ENCODE measurements at places on chromosomes 5 and 9.
A peak's percentile ranks its signal among the peaks of the same experiment; 100 is the strongest.

DNA sequence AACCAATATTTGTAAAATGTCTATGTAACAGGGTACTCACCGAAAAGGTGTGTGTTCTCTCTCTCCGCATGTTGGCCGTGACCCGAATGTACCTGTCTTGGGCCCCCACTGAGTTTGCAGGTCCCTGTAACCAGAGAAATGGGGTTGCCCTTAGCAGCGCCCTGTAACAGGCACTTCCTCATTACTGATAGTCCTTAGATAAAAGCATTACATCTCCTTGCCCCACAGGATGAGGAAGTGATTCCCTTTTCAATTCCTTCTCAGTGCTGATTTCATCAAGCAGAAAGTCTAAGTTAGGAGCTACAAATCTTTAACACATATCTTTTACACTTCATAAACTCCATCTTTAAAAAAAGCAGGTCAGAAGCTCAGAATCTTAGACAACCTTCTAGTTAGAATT lies 15.2 kb upstream of the HMHB1 start:
- no peak for DNase-seq

- no peak for DNase-seq
These were observed 15.6 kb downstream of the UBTD2 start for GRCh38 chr5:172267943-172268342.

DNA sequence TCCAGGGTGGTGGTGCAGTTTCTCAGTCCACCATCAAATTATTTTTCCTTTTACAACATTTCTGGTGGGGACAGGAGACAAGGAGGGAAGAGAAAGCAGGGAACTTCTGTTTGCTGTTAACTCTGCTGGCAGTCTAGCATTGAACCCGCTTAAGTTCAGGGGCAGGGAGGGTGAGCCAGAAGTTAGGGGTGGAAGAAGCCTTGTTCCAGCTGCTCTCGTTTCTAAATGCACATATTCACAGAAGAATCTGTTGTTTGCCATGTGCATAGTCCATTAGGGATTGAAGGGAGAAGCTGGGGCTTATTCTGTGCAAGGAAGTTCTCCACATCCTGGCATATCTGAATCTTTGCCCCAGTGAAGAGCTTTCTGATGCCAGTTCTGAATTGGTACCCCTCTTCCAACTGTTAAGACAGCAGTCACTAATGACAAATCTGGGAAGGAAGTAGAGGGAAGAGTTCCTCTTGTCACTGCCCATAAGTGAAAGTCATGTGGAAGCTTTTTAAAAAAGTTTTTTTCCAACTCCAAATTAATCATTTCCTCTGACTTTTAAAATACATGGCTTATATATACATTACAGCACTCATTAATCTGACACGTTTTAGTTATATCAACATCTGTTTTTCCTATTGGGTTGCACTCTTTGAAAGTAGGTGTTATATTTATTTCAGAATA lies 32.6 kb upstream of the ACOT12 start:
- no peak for DNase-seq

DNA sequence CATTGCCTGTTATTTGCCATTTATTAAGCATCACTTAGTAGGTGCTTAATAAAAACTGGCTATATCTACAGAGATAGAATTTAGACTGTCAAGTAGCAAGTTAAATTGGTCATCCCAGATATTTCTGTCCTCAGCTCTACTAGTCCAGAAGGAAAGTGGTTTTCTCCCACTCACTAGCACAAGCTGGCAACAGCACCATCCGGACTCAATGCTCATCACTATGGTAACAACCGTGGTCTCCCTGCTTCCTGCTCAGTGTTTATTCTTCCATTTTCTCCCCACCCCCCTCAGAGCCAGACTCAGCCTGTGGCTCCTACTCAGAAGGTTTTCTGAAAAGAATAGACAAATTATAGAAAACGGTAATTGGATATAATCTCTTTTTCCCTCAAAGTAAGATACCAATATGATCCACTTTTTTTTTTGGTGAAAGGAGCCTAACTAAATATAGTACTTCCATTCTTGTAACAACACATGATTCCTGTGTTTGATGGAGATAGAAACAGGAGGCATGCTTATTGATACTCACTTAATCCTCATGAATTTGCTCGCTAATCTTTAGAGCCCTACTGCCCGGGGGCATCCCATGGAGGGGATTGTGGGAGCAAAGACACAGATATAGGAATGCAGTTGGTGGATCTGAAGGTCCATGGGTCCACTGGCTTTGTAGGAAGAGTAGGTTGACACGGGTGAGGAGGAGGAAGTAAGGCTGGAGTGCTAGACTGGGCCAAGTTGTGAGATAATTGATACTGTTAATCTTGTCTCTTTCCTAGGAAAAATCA lies 191.4 kb downstream of the MAN2A1 start:
- peak; percentile 12 for DNase-seq

DNA sequence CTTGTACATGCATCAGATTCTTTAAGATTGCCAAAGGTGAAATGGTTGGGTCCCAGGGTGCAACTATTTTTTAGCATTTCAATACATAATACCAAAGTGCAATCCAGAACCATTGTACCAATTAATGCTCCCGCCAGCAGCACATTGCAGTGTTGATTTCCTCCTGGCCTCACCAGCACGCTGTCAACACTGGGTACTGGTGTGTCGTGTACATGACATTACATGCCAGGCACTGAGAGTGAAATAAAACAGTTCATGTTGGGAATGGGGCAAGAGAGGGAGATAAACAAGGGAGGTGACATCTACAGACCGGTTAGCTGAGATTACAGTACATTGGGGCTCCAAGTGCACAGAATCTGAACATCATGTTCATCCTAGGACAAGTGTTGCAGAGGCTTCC lies 37.8 kb downstream of the HMGCS1 start:
- DNase-seq: no peak

DNA sequence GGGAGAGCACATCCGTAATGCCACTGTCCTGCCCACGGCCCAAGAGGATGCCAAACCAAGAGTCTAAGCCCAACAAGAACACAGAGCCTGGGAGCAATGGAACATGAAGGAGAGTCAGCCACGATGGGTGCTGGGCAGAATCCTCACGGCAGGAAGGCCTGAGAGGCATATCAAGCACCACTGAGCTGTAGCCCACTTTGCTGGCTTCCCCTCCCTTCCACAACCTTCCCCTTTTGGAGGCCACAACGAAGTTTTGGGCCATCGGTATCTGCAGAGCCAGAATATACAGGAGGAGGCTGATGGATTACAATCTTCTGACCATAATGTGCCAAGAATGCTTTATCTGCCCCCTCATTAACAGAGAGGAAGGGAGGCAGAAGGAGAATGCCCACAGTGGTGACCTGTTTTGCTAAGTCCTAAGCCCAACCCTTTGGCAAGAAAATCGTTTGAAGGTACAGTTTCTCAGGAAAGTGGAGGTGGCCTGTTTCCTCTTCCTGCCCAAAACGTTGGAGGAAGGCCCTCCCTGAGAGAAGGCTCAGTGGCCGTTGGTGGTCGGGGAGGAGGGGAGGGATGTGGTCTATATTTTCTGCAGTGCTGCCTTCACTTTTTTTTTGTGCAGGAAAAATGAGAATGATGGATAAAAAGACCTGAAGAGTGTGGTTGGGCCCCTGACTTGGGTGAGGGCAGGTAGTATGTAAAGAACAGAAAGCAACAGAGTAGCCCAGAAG lies 26.2 kb downstream of the MACROH2A1 start:
- no peak for DNase-seq

GRCh38 chr5:68264024-68264956 lies 48.7 kb downstream of the PIK3R1 start:
- peak; percentile 90 for DNase-seq

DNA sequence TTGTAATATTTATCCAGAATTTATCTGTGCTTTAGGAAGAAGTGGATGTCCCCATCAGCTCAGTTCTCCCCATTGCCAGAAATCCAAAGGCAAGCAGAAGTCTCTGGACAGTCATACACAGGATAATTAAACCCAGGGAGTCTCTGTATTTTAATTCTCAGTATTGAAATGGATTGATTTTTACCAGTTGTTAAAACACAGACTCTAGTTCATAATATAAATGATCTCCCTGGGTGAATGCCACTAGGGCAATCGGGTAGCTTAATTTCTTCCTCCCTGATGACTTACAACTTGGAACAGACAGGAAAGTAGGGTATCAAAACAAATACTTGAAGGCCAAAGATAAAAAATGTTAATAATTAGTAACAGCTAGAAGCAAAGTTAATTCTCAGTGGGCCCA lies 66.5 kb upstream of the DAP start:
- DNase-seq: no peak

DNA sequence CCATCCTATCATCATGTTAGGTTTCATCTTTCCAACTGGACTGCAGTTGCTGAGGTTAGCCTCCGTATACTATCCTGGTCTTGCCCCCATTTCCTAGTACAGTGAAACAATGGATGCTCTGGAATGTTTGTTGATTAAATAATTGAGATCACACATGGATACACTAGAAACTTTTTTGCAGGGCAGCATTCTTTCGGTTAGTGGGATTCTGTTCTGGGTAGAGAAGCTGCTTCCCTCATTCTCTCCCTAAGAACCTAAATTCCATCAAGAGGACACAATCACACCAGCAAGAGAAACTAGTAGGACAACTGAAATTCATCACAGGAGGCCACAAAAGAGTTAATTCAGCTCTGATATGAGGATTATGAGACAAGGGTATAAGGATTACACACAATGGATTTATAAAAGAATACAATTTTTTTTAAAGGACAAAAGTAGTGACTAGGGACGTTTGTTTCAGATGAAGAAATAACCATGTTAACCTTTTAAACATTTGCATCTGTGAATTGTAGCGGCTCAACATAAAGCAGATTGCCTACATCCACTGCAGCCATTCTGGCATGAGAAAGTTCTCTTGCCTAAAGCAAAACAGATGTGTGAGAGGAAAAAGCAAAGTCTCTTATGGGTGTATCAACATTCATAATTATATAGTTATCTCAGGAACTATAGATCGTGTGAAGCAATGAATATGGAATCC lies 162.7 kb upstream of the LHFPL2 start:
- DNase-seq: no peak

GRCh38 chr9:35431467-35431866 lies 58.4 kb upstream of the RUSC2 start:
- no peak for DNase-seq

GRCh38 chr9:131739959-131740648 lies at the start of gene RAPGEF1:
TSS of gene RAPGEF1 (minus strand) at chr9:131740076. CDS start at chr9:131739830, 246 bp downstream.
- peak; percentile 51 for DNase-seq

- DNase-seq: no peak
These were observed 103.1 kb downstream of the MTREX start for GRCh38 chr5:55410845-55411244.

- DNase-seq: peak; percentile 47
These were observed 37.7 kb upstream of the PAPPA start for GRCh38 chr9:116115761-116116353.

DNA sequence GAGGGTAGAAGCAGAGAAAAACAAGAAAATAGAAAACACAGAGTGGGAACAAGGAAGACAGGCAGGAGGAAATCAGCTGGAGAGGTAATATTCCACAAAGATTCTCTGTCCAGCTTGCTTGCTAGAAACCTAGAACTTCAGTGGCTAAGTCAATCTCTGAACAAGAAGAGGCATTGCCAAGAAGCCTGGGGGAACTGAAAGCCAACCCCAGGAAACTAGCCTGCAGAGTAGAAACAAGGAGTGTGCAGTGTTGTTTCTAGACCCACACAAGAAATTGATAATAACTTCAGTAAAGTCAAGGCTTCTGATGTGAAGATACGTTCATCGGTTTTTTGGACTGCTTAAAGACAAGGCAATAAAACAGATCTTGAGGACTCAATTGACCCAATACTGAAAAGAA lies 234.5 kb upstream of the MAP3K1 start:
- no peak for DNase-seq

DNA sequence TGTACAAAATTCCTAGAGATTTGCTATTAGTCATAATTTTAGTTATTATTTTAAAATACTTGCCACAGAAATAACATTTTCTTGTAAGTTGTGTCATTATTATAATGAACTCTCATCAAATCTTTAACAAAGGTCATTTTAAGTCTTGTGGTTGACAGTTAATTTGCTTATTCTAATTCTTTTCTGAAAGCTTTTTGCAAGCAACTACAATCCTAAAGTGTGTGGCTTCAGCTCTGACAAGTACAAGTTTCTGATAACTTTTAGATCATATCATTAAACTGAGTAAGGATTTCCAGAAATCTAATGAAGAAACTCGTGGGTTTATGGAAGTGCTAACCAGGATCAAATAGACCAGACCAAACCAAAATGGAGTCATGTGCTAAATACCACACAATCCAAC lies 86.4 kb downstream of the SFXN1 start:
- no peak for DNase-seq

- DNase-seq: no peak
These were observed 182.2 kb upstream of the TNC start for GRCh38 chr9:115300116-115300515.

- DNase-seq: no peak
These were observed 374.5 kb upstream of the RORB start for GRCh38 chr9:74122661-74123060.

DNA sequence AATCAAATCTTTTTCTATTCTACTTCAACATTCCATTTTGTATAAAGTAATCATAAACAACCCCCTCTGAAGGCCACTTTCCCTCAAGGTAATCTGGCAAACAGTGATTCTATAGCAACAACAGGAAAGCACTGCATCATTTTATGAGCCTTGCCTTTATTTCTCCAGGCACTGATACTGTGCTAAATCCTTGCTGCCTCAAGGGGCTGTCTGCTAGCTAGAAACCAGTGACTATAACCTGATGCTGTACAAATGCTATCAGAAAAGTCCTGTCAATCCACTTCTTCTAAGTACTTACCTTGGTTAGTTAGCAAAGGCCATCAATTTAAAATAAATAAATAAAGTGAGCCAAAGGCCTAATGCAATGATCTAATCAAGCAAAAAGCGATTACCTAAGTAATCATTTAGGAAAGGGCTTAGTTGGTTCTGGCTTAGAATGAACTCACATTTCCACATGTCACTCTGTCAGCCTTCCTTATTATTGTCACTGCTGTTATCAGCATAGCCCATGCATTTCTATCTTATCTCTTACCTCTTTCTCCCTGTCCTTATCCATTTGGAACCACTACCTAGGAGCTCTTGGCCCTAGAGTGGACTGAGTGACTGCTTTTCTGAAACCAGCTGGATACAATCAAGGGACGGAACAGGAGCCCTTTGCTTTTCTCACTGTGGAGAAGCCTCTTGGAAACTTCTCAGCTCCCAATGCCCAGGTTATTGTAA lies 246.1 kb upstream of the MEF2C start:
- DNase-seq: no peak

DNA sequence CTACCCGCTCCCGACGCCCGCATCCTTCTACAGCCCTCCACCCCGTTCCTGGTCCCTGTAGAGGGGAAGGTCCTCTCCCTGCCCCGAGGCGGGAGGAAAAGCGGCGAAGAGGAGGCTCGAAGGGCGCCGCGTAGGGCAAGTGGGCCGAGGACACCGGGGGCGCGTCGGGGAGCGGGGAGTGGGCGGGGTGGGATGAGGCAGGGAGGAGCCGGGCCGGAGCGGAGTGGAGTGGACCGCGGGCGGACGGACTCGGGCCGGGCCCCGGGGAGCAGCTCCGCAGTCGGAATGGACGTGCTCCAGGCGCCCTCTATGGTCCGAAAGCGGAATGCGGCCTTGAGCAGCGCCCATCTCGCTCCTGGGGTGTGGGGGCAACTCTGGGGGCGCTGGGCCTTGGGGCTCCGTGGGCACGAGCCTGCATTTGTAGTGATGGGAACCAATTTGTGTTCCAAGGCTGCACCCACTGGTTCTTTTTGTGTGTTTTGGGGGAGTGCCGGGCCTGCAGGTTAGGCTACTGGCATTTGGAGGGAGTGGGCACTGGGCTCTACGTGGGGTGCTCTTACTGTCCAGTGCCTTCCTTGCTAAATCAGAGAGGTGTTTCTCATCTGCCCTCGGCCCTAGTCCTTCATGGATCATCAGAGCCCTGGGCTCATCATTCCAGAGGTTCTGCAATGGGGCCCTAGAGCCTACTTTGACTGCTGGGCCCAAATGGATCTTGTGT lies 7.3 kb downstream of the IRX1 start:
- peak; percentile 17 for DNase-seq

GRCh38 chr9:106897236-106897635 lies 34.3 kb downstream of the ZNF462 start:
- peak; percentile 56 for DNase-seq

Data from cardiac fibroblast (primary cell).